Thymus (tissue), 14 donors: ENCODE measurements at places on chromosomes 7 and 10. TPM values are rescaled to one million over a fixed set of nuclear protein-coding genes. Genes with fewer than 3 reads are reported as not detected.

GRCh38 chr10:11489591-11489990 lies 121.9 kb downstream of the USP6NL start:
- no peak overlapping the region for H3K27ac ChIP-seq
- DNase-seq, result no peak
- H3K36me3 ChIP-seq, result peaks cover 13% of the 10 kb centered on the region
- H3K4me3 ChIP-seq, result no peak overlapping the region
- no peaks in the 10 kb centered on the region for H3K4me1 ChIP-seq
- no peaks in the 10 kb centered on the region for H3K27me3 ChIP-seq

GRCh38 chr10:74293686-74294371 lies 142.8 kb downstream of the ADK start:
- H3K4me3 ChIP-seq, result no peak overlapping the region
- no peaks in the 10 kb centered on the region for H3K4me1 ChIP-seq
- no peaks in the 10 kb centered on the region for H3K36me3 ChIP-seq
- H3K27ac ChIP-seq, result no peak overlapping the region
- no peak for DNase-seq

Gene CAMK2B
- 0.85 TPM for total RNA-seq

Gene SRGN
- 290 TPM for total RNA-seq

DNA sequence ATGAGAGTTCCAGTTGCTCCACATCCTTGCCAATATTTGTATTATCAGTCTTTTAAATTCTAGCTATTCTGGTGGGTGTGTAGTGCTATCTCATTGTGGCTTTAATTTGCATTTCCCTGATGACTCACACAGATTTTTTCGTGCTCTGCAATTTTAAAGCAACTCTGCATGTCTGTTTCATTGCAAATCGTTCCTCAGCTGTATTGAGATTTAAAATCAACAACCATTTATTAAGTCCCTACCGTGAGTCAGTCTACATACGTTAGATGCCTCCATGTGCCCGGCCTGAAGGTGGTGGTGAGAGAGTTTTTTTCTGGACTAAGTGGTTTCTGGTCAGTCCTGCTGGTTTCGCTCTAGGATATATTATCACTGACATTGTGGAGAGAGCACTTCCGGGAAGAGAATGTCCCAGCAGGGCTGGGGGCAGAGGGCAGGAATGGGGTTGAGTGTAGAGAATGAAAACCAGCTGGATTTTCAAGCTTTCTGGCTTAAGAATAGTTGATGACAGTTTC lies 8.4 kb upstream of the HYCC1 start:
- H3K27ac ChIP-seq, result no peak overlapping the region
- no peaks in the 10 kb centered on the region for H3K36me3 ChIP-seq
- no peak for DNase-seq
- no peak overlapping the region for H3K4me3 ChIP-seq
- no peaks in the 10 kb centered on the region for H3K27me3 ChIP-seq

- H3K4me3 ChIP-seq, result no peak overlapping the region
These were observed 192.5 kb downstream of the ELFN1 start for GRCh38 chr7:1862560-1862959.

DNA sequence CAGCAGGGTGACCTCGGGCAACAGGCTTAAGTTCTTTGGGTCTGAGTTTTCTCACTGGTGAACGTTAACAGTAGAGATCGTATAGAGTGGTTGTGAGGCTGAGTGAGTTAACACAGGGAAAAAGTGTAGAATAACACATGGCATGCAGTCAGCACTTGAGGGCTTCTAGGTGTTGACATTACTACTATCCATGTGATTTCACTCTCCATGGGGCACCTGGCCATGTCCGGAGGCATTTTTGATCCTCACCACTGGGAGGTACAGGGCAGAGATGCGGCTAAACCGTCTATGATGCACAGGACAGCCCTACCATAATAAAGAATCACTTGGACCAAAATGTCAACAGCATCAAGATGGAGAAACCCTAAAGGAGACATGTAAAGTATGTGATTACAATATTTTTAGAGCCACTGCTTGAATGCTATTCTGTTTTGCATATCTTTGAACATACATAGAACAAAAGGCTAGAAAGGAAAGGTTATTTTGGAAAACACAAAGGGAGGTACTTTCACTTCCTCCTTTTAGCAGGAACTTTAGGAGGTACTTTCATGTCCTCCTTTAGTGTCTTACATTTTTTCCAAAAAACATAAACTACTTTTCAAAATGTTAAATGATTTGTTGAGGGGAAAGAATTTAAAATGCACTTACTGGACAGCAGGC lies 44.3 kb downstream of the NOD1 start:
- H3K4me1 ChIP-seq, result no peaks in the 10 kb centered on the region
- no peak for DNase-seq
- H3K36me3 ChIP-seq, result peaks cover 18% of the 10 kb centered on the region
- H3K4me3 ChIP-seq, result no peak overlapping the region
- no peaks in the 10 kb centered on the region for H3K27me3 ChIP-seq
- H3K27ac ChIP-seq, result no peak overlapping the region

Gene MCM7
- 231 TPM for total RNA-seq

- no peaks in the 10 kb centered on the region for H3K36me3 ChIP-seq
- no peaks in the 10 kb centered on the region for H3K27me3 ChIP-seq
- no peak for DNase-seq
- H3K27ac ChIP-seq, result no peak overlapping the region
These were observed 28.2 kb downstream of the IL2RA start for GRCh38 chr10:6033954-6034353.

- H3K4me1 ChIP-seq, result no peaks in the 10 kb centered on the region
- DNase-seq, result no peak
- no peaks in the 10 kb centered on the region for H3K27me3 ChIP-seq
- no peak overlapping the region for H3K4me3 ChIP-seq
- H3K27ac ChIP-seq, result no peak overlapping the region
These were observed 7.7 kb downstream of the ZPBP start for GRCh38 chr7:50085344-50085743.

- H3K4me3 ChIP-seq, result no peak overlapping the region
- DNase-seq, result no peak
- no peaks in the 10 kb centered on the region for H3K4me1 ChIP-seq
- H3K36me3 ChIP-seq, result no peaks in the 10 kb centered on the region
- H3K27ac ChIP-seq, result no peak overlapping the region
- H3K27me3 ChIP-seq, result no peaks in the 10 kb centered on the region
These were observed 87.5 kb upstream of the HGF start for GRCh38 chr7:81857385-81857784.

DNA sequence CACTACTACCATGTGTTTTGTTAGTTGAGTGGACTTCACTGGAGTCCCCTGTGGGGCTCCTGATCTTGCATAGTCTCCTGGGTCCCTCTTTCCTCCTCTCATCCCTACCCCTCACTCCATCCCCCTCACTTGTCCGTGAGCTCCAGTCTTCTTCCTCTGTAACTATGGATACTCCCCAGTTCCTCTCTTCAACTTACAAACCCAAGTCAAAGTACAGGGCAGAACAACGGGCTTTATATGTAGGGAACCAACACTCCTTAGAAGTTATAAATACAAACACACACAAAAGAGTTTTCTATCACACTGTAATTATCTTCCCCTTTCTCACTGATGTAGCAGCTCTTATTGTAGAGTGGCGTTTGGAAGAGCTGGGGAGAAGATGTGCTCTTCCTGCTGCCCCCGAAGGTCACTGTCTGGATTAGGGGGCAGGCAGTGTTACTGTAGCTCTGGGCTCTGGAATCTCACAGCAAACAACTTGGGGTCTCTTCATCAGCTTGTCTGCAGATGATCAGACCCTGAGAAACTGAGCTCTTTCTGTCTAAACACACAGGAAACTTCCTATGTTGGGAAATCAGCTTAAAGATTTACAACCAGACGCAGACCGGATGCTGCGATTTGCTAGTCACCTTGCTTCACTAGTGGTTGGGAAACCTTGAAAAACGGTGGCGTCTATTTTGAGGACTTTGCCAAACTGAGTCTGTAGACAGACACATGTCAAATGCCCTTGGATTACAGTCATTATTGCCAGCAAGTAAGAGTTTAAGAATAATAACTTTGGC lies 13.6 kb downstream of the SNX10 start:
- DNase-seq, result no peak
- no peak overlapping the region for H3K4me3 ChIP-seq
- peaks cover 8% of the 10 kb centered on the region for H3K36me3 ChIP-seq
- H3K27ac ChIP-seq, result no peak overlapping the region
- H3K27me3 ChIP-seq, result no peaks in the 10 kb centered on the region
- H3K4me1 ChIP-seq, result peaks cover 20% of the 10 kb centered on the region

Gene MAT1A
- 0.38 TPM for total RNA-seq

- no peak for DNase-seq
- H3K4me1 ChIP-seq, result peaks cover 61% of the 10 kb centered on the region
- peaks cover 40% of the 10 kb centered on the region for H3K36me3 ChIP-seq
- H3K4me3 ChIP-seq, result no peak overlapping the region
These were observed 15.1 kb downstream of the PSAP start for GRCh38 chr10:71835671-71836595.

GRCh38 chr7:39816462-39817060 lies 133.5 kb upstream of the CDK13 start:
- H3K4me1 ChIP-seq, result no peaks in the 10 kb centered on the region
- DNase-seq, result no peak
- H3K36me3 ChIP-seq, result no peaks in the 10 kb centered on the region
- H3K27ac ChIP-seq, result no peak overlapping the region

Gene SYT15B
- total RNA-seq, result 0.42 TPM

Gene PYROXD2
- total RNA-seq, result 2.0 TPM

GRCh38 chr7:84372155-84372621 lies 177.6 kb upstream of the SEMA3A start:
- H3K36me3 ChIP-seq, result no peaks in the 10 kb centered on the region
- no peak overlapping the region for H3K4me3 ChIP-seq
- DNase-seq, result no peak
- H3K27ac ChIP-seq, result no peak overlapping the region

- no peaks in the 10 kb centered on the region for H3K36me3 ChIP-seq
- no peak overlapping the region for H3K4me3 ChIP-seq
- no peak overlapping the region for H3K27ac ChIP-seq
- no peak for DNase-seq
- no peaks in the 10 kb centered on the region for H3K4me1 ChIP-seq
These were observed 607.7 kb downstream of the GALNT17 start for GRCh38 chr7:71739520-71740173.

DNA sequence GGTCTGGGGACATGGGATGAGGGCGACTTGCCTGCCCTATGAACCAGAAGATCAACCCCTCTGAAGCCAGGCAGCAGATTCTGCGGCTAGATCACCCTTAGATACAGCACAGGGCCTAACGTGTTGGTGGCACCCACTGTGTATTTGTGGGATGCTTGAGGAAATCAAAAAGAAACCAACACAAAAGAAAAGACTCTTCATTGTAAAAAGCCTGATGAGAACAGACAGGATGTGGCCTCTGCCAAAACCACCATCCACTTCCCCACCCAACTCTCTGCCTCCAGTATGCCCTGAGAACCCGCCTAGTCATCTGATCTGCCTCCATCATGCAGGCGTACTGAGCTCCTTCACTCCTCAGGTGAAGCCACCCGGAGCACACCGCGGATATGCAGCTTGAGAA lies 97.2 kb upstream of the INSYN2A start:
- no peak overlapping the region for H3K4me3 ChIP-seq
- H3K27ac ChIP-seq, result no peak overlapping the region
- no peaks in the 10 kb centered on the region for H3K36me3 ChIP-seq
- peaks cover 55% of the 10 kb centered on the region for H3K4me1 ChIP-seq
- DNase-seq, result peak; percentile 64
